ENCODE measurements at places on chromosomes 4 and X.

DNA sequence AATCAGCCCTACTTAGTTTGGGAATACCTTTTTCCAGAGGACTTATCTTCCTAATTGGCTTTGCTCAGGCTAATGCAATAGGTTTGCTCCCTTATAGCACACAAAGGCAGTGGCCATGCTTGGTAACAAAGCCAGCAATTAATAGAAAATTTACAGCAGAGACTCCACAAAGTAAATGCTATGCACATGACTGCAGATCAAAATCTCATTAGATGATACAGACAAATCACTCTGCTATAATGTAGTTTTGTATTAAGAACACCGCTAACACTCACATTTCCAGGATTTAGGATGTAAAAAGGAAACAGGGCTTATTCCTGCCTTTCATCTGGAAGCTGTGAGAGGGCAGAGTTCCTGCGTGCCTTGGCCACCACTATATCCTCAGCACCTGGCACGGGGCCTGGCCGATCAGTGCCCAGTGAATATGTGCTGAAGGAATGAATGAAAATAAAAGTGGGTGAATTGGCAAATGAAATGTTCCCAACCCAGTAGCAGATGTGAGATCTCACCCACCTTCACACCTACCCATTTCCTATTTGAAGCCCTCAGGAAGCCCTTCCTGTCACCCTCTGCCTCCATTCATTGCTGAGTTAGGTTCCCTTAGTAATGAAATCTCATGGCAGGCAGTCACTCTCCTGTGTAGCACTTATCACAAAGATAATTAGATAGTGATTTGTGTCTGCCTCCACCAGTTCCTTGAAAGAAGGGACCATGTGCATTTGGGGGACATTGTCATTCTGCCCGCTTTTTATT is 5.1 kb downstream of the SEPTIN6 start:
- DNase-seq: no peak

- no peak for DNase-seq
Observed at GRCh38 chrX:51461053-51462044, 35.0 kb downstream of the NUDT11 start.

GRCh38 chrX:103518571-103518970 is 718 bp downstream of the RAB40A start:
- no peak for DNase-seq

- no peak for DNase-seq
Observed at GRCh38 chr4:111269439-111269838, 646.6 kb upstream of the PITX2 start.

- no peak for DNase-seq
Observed at GRCh38 chr4:184293552-184293951, 75.9 kb upstream of the ENPP6 start.

GRCh38 chr4:120009731-120010130 is 56.9 kb downstream of the MAD2L1 start:
- DNase-seq: no peak

GRCh38 chr4:3818371-3818770 is 52.2 kb downstream of the ADRA2C start:
- no peak for DNase-seq
